ENCODE measurements at places on chromosomes 2 and 18.

DNA sequence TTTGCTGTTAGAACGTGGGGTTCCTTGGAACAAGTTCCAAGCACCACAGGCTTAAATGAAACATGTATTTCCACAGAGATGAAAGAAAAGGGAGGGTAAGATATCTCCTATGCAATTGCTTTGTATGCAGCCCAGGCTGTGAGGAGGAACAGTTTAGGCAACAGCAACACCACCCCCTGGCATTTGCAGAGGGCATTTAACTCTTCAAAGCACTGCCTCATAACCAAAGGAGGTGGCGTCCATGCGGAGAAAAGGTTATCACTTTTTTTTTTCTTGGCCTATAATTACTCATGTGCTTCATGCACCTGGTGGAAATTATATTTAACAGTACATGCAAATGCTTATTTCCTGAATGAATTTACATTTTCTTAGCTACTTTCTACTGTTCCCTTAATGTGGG lies 286.0 kb downstream of the LPIN1 start:
- ATAC-seq: peak; percentile 42

- no peak for ATAC-seq
These were observed 448.9 kb downstream of the NBAS start for GRCh38 chr2:15112216-15112615.

DNA sequence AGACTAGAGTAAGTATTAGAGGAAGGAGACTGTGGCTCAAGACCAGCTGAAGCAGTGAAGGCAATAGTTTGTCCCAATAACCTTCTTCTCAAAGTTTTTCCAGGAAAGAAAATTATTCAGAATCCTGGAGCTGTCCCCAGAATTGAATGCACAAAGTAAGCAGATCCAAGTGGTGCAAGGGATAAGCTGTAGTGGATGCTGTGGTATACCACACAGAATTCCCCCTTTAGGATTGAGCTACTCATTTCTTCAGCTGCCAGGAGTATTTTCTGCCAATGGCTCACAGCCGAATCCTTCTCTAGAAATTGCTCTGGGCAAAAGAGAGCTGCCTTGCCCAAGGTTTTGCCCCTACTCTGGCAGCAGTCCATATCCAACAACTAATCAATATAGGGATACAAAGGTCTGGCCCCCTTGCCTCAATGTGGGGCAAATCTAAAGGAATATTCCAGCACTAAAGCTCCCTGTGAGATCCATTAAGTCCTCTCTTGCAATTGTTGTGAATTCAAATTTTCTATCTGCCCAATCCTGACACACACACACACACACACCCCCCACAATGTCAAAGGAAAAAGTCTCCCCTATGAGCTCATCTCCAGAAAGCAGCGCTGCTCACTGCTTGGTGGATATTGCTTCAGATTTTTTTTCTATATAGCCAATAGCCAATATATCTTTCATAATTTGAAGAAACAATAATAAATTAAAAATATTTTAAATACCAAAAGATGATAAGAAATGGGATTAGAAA lies 18.4 kb upstream of the TCF7L1 start:
- no peak for ATAC-seq

DNA sequence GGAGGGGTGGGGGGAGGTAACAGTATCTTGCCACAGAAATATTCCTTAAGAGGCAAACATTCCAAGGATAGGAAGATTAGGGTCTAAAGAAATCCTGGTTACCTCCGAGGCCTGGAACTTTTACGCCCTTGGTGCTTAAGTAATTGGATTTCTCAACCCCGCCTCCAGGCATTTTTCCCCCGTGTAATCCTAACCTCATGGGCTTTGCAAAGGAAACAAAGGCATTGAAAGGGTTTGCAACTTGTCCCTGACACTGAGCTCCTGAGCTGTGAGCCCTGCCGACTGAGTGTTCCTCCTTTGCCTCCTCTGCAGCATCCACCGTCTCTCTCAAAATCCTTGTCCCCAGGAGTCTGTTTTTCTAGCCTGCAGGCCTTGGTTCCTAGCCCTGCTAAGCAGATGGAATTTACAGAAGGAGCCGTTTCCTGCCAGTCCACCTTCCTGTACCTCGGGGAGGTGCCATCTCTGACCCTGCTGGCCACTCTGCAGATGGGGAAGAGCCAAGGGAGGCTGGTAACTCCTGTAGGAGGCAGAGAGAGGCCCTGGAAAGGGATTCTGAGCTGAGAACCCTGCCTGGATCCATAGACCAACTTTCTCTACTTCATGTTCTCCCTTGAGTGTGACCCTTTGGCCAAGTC lies 24.2 kb downstream of the TET3 start:
- ATAC-seq: no peak

DNA sequence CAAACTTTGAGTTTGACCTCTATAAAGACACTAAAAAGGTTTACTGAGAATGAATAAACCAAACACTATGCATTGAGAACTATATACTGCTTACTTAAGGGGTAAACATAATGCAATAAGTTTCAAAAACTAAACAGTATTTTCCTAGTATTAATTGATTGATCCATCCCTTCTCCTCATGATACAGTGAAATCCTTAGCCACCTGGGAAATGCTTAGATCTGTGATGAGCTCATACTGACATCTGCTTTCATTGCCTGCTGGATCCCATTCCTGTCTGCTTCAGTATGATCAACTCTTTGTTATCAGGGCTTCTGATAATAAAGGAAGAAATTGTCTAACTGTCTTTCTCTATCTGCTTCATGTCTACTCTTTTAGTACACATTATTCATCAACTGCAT lies 74.9 kb upstream of the UBE2E3 start:
- ATAC-seq: no peak

DNA sequence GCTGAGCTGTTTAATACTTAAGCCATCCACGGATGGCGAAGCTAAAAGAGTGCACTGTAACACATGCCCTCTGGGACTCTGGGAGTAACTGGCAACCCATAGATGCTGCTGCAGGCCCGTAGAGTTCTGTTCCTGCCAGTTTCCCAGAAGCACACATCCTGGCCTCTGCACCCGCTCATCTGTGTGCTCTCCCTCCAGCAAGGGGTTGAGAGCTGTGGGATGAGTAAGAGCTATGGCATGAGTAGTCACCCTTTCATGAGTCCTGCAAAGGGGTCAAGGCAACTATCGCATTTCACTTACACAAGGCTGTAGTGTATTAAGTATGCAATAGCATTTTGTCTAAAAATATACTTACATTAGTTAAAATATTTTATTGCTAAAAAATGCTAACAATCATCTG lies 1341.8 kb upstream of the NXPH2 start:
- peak; percentile 96 for ATAC-seq

DNA sequence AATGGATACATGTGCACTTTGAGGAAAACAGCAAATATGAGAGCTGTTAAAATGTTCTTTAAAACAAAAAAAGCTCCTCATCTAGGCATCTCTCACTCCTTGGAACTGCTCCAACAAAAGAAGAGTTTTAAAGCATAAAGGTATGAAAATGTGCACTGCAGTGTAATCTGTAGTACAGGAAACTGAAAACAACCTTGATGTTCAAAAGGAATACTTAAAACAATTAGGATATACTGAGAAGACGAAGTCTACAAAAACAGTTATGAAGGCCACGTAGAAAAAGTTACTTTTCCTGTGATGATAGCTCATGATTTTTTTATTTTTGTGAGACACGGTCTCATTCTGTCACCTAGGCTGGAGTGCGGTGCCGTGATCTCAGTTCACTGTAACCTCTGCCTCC lies 2.1 kb upstream of the GPR75 start:
- ATAC-seq: no peak

DNA sequence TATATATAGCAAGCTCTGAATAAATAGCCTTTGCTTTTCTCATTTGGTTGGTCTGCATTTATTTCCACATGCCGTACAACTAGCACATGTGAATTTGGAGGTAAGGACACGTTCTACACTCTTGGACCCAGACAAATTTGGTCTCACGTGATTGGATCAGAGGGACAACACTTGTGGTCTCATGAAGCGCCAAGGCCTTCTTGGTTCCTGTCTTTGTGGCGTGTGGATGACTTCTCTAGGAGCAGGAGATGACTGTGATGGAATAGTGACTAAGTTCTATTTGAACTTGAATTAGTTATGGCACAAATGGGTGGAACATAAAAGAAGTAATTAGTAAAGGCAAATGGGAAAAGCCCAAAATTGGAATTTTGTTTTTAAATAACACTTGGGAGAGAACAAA lies 206.9 kb downstream of the BCL2 start:
- ATAC-seq: no peak

DNA sequence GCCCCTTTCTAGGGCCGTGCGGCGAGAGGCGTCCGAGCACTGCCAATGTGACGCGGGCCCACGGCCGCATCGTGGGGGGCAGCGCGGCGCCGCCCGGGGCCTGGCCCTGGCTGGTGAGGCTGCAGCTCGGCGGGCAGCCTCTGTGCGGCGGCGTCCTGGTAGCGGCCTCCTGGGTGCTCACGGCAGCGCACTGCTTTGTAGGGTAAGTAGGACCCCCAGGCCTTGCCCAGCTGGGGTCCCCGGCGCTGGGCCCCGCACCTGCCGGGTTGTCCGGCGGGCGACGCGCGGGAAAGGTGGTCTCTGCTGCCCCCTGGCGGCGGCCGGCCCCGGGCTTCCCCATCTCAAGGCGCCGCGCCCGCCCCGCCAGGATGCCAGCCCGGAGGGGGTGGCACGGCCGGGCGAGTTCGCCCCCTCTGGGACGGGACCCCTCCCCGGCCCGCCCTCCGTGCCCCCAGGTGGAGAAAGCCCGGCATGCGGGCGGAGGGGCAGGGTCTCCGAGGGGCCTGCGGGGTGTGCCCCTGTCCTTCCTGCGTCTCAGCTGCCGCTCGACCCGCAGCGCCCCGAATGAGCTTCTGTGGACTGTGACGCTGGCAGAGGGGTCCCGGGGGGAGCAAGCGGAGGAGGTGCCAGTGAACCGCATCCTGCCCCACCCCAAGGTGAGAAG lies 1.9 kb downstream of the PRSS56 start:
- ATAC-seq: peak; percentile 74

- ATAC-seq: no peak
These were observed 2.4 kb upstream of the MFF start for GRCh38 chr2:227322530-227323205.

- no peak for ATAC-seq
These were observed 17.2 kb downstream of the EHBP1 start for GRCh38 chr2:62722679-62723078.

DNA sequence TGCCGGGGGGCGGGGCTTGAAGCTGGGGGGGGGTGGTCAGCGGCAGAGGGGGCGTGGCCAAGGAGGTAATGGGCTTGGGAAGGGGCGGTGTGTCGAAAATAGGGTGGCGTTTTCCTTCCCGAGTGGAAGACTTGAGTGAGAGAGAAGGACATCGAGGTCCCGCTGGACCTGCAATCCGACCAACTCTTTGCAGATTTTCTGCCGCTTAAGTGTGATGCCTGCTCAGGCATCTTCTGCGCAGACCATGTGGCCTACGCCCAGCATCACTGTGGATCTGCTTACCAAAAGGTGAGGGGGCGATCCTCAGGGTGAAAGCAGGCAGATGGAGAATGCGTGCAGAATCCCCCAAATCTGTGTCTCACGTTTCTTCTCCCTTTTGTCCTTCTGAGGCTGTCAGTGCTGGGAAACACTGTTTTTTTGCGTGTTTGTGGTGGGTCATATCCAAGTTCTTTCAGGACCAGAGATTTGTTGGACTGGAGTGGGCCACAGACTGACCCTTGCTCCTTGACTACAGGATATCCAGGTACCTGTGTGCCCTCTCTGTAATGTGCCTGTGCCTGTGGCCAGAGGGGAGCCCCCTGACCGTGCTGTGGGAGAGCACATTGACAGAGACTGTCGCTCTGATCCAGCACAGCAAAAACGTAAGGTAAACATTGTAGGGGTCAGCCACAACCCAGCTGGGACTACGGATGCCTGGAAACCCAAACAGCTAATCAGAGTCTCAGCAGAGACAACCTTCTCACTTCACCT lies 727 bp downstream of the ZFAND2B start:
- peak; percentile 44 for ATAC-seq

- no peak for ATAC-seq
These were observed 89.8 kb downstream of the SH3RF3 start for GRCh38 chr2:109218792-109219126.

- no peak for ATAC-seq
These were observed 22.7 kb downstream of the MGAT5 start for GRCh38 chr2:134276381-134277172.

- ATAC-seq: no peak
These were observed 1079.9 kb upstream of the PIK3C3 start for GRCh38 chr18:40875101-40875615.

DNA sequence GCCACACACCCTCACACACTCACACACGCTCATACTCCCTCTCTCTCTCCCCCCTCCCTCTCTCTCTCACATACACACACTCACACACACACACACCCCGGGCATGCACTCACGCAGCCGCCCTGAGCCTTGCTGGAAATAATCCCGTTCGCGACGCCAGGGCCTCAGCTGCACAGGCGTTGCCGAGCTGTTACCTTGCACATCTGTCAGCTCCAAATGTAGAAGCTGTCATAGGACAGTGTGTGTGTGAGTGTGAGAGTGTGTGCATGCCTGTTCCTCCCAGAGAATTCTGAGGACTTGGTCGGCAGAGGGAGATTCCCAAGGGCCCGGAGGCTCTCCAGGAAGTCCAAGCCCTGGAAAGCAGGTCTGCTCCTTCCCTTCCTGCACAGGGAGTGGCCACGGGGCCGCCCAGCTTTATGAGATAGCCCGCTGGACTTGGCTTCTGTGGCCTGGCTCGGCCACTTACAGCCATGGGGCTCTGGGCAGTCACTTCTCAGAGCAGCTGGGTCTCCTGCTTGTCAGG lies 8.6 kb downstream of the SPR start:
- ATAC-seq: no peak
